ENCODE measurements at places on chromosomes 11 and 22. TPM values are rescaled to one million over a fixed set of nuclear protein-coding genes. Genes with fewer than 3 reads are reported as not detected.
A peak's percentile ranks its signal among the peaks of the same experiment; 100 is the strongest.

- no peaks in the 10 kb centered on the region for H3K36me3 ChIP-seq
- peaks cover 68% of the 10 kb centered on the region for H3K27me3 ChIP-seq
- DNase-seq: no peak
- peaks cover 8% of the 10 kb centered on the region for H3K4me1 ChIP-seq
- H3K27ac ChIP-seq: no peak overlapping the region
Observed at GRCh38 chr11:124751391-124751740, 689 bp downstream of the VSIG2 start.

DNA sequence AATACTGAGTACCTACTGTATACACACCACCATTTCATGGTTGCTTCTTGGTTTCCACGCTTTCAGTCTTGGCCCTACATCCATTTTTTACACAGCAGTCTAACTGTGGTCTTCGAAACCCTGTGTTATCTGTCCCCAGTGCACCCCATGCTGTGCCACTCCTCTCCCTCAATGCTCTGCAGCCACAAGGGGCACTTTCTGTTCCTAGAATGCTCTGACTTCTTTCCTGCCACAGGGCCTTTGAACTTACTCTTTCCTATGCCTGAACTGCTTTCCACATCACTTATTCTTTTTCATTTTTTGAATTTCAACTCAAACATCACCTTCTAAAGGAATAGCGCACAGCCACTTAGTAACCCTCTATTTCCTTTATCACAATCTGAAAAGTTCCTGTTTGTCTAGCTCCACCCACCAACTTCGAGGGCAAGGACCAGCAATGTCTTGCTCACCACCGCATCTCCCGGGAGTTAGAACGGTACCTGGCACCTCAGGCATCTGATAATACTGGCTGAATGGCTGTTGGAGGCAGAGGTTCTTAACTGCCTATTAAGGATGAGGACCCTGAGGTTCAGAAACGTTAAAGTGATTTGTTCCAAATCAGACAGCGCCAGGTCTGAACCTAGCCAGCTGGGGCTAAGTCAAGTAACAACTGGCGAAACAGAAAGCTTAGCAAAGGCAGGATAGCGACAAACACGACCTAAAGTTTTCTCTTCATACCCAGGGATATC is 568 bp downstream of the ALG8 start:
- peak overlapping the region; percentile 82 for H3K27ac ChIP-seq
- H3K4me1 ChIP-seq: peaks cover 17% of the 10 kb centered on the region

GRCh38 chr22:26394777-26395176 is 34.3 kb upstream of the ASPHD2 start:
- no peaks in the 10 kb centered on the region for H3K36me3 ChIP-seq
- no peak overlapping the region for H3K4me3 ChIP-seq
- no peak overlapping the region for H3K27ac ChIP-seq
- H3K27me3 ChIP-seq: no peaks in the 10 kb centered on the region

DNA sequence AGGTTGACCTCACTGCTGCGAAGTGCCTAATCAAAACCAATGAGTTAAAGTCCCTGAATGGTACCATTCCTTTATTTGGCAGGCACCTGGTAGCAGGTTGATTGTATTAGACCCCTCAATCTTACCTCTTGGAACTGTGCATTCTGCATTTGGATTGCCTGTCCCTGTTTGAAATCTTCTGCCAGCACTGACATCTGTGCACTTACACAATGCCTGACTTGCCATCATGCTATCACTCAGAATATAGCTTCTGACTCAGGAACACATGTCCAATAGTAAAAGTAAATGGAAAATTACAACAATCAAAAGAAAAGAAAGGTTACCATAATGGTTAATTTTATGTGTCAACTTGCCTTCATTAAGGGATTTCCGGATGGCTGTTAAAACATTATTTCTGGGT is 366.0 kb upstream of the PDGFD start:
- no peak for DNase-seq
- no peaks in the 10 kb centered on the region for H3K4me1 ChIP-seq
- no peaks in the 10 kb centered on the region for H3K27me3 ChIP-seq

GRCh38 chr22:50117168-50117762 is 27.5 kb downstream of the MOV10L1 start:
- no peaks in the 10 kb centered on the region for H3K27me3 ChIP-seq
- no peaks in the 10 kb centered on the region for H3K36me3 ChIP-seq
- no peak overlapping the region for H3K4me3 ChIP-seq
- no peak overlapping the region for H3K27ac ChIP-seq
- peaks cover 29% of the 10 kb centered on the region for H3K4me1 ChIP-seq

- H3K27me3 ChIP-seq: no peaks in the 10 kb centered on the region
- no peaks in the 10 kb centered on the region for H3K4me1 ChIP-seq
- no peak overlapping the region for H3K4me3 ChIP-seq
- no peaks in the 10 kb centered on the region for H3K36me3 ChIP-seq
- DNase-seq: no peak
Observed at GRCh38 chr11:76233196-76233921, 27.1 kb upstream of the WNT11 start.

DNA sequence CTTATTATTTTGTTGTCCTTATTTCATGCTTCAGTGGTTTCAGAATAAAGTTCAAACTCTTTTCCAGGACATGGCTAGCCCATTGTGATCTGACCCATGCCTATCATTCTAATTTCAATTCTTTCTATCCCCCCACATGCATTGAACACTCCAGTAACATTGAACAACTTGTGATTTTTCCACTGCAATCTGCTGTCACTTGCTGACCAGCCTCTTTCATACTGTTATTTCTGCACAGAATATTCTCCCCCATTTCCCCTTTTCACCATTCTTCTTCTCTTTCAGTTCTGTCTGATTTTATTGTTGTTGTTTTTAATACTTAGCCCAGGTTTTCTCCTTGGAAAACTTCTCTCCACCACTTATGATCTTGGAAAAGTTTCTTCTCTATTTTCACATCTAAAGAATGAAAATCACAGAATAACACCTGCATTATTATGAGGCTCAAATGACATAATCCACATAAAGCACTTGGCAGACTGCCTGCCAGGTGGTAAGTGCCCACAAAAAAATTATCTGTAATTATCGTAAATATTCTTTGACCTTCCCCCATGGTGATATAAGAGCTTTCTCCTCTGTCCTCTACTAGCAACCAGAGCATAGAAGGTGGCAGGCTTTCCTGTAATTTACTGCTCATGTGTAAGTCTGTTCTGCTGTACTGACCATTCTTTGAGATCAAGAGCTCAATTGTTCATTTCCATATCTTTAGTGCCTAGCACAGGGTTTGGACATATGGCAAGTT is 51.9 kb upstream of the EED start:
- no peaks in the 10 kb centered on the region for H3K27me3 ChIP-seq
- H3K27ac ChIP-seq: peak overlapping the region; percentile 43
- no peak for DNase-seq

DNA sequence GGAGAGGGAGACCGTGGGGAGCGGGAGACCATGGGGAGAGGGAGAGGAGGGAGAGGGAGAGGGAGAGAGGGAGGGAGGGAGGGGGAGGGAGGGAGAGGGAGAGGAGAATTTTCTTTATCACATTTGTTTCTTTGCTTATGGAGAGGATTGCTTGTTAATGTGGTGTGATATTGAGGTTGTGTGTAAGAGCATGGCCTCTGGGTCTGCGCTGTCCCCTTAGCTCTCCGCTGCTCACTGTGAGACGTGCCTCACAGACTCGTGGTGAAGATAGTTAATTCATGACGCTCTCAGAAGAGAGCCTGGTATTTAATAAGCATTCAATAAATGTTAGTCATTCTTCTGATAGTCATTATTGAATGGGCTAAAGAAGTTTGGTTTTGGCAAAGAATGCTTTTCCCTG is 26.2 kb downstream of the PPFIA1 start:
- no peaks in the 10 kb centered on the region for H3K4me1 ChIP-seq
- DNase-seq: peak; percentile 4
- H3K27me3 ChIP-seq: no peaks in the 10 kb centered on the region
- no peak overlapping the region for H3K4me3 ChIP-seq
- no peak overlapping the region for H3K27ac ChIP-seq

- H3K27me3 ChIP-seq: no peaks in the 10 kb centered on the region
- H3K4me3 ChIP-seq: no peak overlapping the region
- no peak for DNase-seq
- no peaks in the 10 kb centered on the region for H3K4me1 ChIP-seq
- H3K36me3 ChIP-seq: no peaks in the 10 kb centered on the region
Observed at GRCh38 chr22:40791241-40791640, 27.9 kb downstream of the SLC25A17 start.

GRCh38 chr22:44828193-44828592 is 75.8 kb downstream of the ARHGAP8 start:
- H3K27ac ChIP-seq: no peak overlapping the region
- no peaks in the 10 kb centered on the region for H3K36me3 ChIP-seq
- no peak for DNase-seq
- no peaks in the 10 kb centered on the region for H3K4me1 ChIP-seq
- H3K4me3 ChIP-seq: no peak overlapping the region

GRCh38 chr11:74282421-74282820 is 29.0 kb downstream of the P4HA3 start:
- no peaks in the 10 kb centered on the region for H3K27me3 ChIP-seq
- no peak overlapping the region for H3K27ac ChIP-seq
- H3K4me3 ChIP-seq: no peak overlapping the region
- H3K36me3 ChIP-seq: no peaks in the 10 kb centered on the region
- DNase-seq: no peak
- H3K4me1 ChIP-seq: peaks cover 51% of the 10 kb centered on the region

DNA sequence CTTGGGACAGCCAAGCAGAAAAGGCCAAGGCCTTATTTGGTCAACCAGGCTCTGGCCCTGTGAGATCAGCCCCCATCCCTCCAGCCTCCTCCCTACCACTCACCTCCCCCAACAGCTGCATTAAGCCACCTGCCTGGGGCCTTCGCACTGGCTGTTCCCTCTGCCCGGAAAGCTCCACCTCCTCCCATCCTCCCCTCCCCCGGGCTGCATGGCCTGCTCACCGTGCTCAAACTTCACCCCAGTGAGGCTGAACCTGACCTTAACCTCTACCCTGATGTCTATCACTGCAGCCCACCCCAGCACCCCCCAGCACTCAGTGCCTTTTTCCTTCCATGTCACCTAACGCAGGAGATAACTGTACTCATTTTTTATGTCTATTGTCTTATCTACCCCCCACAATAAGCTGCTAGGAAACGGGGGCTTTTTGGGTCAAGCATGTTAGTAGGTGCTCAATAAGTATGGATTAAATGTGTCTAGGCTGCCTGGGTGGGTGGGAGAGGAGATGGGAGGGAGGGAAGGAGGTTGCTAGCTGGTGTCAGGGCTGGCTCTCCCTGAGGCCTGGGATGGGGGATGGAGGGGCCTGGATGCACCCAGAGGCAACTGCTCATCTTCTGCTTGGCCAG is 912 bp downstream of the PTPRCAP start:
- H3K4me1 ChIP-seq: no peaks in the 10 kb centered on the region
- no peak overlapping the region for H3K4me3 ChIP-seq
- no peak overlapping the region for H3K27ac ChIP-seq
- no peaks in the 10 kb centered on the region for H3K27me3 ChIP-seq

The SPON1 gene
- 36.8 TPM for total RNA-seq

The CRYBB1 gene
- not detected for total RNA-seq

The RIMBP3C gene
- total RNA-seq: not detected

The C11orf91 gene
- total RNA-seq: not detected

The MUC6 gene
- not detected for total RNA-seq

The HPX gene
- total RNA-seq: not detected

The ALDH3B1 gene
- 12.5 TPM for total RNA-seq

The SCN4B gene
- 2.2 TPM for total RNA-seq

All from sigmoid colon (tissue), 7 donors.